Inflammatory macrophage treated with lipopolysaccharide for 4 hours (primary cell): ENCODE measurements at places on chromosomes 12 and 14.
A peak's percentile ranks its signal among the peaks of the same experiment; 100 is the strongest.

DNA sequence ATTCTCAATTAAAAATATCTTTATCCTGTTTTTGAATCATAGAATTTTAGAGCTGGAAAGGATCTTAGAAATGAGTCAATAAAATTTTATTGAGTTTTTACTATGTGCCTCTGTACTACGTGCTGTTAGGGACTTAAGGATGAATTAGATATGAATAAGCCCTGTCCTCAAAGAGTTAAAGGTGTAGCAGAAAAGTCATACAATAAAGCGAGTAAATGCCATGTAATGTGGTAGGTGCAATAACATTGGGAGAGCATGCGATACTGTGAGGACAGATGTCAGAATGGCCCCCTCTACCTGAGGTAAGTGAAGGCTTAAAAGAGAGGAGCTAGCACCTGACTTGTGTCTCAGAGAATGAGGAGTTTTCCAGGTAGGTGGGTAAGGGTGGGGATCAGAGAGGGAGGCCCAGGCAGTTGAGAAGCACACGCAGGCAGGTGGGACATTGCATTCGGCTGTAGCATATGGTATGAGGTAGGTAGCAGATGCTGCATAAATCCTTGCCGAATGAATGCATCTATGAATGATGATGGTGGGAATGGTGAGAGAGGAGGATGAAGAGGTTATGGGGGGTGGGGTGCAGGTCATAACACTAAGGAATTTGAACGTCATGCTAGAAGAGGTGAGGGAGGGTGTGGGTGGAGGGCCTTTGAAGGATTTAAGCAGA, 35.4 kb upstream of the ATP23 start:
- no peak for DNase-seq

- no peak for DNase-seq
These were observed 1051.0 kb upstream of the FOXG1 start for GRCh38 chr14:27715561-27715960.

DNA sequence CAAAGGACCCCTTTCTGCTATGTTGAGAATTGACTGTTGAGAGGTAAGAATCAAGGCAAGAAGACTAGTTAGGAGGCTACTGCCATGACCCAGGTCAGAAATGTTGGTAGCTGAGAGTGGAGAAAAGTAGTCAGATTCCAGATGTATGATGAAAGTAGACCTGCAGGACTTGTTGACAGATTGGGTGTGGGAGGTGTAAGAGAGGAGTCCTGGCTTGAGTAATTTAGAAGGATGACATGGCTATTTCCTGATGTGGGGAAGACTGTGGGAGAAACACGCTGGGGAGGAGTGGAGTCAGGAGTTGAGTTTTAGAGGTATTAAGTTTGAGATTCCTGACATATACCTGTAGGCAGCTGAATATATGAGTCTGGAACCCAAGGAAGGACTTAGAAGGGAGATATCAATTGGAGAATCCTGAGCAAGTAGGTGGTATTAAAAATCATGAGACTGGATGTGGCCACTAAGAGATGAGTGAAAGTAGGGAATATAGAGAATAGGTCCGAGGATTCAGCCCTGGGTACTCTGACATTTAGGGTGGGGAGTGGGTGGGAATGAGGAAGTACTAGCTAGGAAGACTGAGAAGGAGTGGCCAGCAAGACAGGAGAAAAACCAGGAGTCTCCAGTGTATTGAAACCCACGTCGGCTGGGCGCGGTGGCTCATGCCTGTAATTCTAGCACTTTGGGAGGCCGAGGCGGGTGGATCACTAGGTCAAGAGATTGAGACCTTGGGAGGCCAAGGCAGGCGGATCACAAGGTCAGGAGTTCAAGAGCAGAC, 12.6 kb upstream of the DDX47 start:
- DNase-seq: peak; percentile 35

DNA sequence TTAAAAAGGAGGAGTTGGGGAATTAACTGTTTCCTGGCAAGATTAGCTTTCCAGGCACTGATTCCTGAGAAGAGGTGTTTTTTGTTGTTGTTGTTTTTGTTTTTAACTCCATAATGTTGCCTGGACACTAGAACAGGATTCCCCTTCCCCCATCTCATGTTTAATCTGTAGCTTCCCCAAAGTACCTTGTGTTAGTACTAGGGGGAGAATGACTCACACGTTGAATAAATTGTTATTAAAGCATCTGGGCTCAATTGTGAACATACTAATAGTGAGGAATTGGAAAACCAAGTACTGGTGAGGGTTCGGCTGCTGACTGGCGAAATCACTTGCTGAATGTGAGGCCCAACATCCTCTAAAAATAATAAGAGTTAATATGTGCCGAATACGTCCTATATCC, 1.3 kb upstream of the GNG2 start:
- no peak for DNase-seq

GRCh38 chr14:24298892-24299254, 707 bp downstream of the DHRS1 start:
- DNase-seq: peak; percentile 28

DNA sequence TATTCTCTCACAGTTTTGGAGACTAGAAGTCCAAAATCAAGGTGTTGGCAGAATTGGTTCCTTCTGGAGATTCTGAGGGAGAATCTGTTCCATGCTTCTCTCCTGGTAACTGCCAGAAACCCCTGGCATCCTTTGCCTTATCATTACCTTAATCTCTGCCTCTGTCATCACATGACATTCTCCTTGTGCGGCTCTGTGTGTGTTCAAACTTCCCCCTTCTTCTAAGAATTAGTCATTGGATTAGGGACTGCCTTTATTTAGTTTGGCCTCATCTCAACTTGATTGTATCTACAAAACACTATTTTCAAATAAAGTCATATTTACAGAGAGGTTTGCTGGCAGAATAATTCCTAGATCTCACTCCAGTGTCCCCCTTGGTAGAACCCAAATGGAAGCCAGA, 68.9 kb downstream of the ZNF641 start:
- DNase-seq: peak; percentile 20

DNA sequence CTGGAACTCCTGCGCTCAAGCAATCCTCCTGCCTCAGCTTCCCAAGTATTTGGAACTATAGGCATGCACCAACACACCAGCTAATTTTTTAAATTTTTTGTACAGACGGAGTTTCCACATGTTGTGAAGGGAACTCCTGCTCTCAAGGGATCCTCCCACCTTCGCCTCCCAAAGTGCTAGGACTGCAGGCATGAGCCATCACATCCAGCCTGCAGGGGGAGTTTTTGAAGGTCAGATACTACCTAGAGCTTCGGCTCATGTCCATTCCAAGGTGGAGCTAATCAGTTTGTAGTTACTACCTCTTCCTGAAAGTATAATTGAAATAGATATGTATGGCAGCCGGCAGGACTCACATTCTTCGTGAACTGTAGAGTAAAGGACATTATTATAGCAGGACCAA, 3.7 kb upstream of the TAS2R19 start:
- no peak for DNase-seq

GRCh38 chr14:80780500-80780899, 161.0 kb downstream of the CEP128 start:
- DNase-seq: peak; percentile 57

DNA sequence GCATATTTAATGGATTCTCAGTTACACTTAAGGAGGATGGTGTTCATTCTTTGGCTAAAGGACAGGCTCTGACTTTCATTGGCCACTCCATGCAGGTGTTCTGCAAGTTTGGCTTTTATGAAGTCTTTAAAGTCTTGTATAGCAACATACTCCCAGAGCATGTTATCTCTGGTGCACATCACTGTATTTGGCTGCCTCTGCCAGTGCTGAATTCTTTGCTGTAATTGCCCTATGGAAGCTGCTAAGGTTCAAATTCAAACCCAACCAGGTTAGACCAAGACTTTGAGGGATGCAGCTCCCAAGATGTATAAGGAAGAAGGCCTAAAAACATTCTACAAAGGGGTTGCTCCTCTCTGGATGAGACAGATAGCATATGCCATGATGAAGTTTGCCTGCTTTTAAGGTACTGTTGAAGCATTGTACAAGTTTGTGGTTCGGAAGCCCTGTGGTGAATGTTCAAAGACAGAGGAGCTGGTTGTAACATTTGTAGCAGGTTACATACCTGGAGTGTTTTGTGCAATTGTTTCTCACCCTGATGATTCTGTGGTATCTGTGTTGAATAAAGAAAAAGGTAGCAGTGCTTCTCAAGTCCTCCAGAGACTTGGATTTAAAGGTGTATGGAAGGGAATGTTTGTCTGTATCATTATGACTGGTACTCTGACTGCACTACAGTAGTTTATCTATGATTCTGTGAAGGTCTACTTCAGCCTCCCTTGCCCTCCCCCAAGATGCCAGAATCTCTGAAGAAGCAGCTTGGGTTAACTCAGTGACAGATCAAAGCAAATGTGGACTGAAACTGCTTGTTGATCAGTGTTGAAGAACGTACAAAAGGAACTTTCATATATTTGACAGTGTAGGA, 19.4 kb downstream of the TMEM116 start:
- no peak for DNase-seq

DNA sequence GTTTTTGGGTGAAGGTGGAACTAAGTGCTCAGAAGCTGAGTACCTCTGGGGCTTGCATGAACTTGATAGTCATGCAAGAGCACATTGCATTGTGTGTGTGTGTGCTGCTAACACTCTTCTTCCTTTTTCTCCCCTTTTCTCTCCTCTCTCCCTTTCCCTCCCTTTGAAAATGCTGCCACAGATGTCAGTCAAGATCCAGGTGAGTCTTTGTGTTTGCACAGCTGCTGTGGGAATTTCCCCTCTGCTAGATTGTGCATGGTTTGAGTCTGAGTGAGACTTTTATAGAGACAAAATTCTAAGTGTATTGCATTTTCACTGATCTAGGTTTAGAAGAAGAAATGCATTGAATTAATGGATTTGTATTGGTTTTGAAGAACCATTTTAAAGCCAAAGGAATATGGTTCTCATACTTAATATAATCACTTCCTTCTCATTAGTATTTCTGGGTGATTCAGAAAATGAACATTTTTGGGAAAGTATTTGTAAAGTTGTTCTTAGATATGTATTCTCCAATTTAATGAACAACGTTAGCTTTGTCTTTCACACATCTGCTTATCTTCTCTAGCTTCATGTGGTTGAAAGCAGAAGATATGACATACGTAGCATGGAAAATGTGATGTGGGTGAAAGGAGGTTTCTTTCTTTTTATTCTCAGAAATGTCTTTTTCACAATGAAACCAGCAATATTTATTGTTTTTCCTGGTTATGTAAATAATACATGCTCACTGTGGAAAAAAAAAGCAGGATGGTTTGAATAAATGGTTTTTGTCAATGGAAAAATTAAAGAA, 108.5 kb downstream of the NRXN3 start:
- DNase-seq: no peak

DNA sequence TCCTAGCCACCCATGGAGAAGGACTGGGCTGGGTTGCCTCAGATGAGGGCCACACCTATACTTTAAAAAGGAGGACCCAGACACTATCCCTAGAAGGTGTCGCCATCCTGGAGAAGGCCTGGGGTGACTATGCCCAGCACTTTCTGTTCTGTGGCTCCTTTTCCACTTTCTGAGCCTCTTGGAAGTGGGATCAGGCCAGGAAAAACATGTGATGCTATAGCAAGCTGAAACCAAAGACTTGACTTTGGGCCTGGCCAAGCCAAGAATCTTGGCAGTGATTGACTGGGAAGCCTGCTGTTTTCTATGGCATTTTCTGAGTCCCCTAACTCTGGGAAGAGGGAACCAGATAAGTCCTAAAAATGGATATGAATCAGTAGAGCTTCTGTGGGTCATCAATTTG, 332.3 kb downstream of the ZFP36L1 start:
- no peak for DNase-seq
